ENCODE measurements at places on chromosomes 4 and X.

GRCh38 chr4:988726-989721, 2.2 kb downstream of the IDUA start:
- no peak for DNase-seq

DNA sequence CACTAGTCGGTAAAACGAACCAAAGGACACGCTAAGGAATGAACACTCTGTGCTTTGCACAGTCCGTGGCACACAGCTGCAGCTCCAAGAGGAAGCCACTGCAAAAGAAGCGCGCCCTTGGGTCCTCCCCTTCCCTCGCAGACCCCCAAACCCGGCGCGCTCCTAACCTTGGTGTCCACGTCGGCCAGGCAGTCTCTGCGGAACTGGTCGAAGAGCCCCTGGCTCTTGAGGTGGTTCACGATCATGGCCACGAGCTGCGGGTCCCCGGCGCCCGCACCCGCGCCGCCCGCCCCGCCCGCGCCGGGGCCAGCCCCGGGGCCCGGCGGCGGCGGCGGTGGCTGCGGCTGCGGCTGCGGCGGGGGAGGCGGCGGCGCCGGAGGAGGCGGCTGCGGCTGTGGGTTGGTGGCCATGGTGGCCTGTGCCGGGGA, 333 bp downstream of the BOD1L1 start:
- no peak for DNase-seq

GRCh38 chr4:40190880-40191815, 5.7 kb upstream of the RHOH start:
- no peak for DNase-seq

DNA sequence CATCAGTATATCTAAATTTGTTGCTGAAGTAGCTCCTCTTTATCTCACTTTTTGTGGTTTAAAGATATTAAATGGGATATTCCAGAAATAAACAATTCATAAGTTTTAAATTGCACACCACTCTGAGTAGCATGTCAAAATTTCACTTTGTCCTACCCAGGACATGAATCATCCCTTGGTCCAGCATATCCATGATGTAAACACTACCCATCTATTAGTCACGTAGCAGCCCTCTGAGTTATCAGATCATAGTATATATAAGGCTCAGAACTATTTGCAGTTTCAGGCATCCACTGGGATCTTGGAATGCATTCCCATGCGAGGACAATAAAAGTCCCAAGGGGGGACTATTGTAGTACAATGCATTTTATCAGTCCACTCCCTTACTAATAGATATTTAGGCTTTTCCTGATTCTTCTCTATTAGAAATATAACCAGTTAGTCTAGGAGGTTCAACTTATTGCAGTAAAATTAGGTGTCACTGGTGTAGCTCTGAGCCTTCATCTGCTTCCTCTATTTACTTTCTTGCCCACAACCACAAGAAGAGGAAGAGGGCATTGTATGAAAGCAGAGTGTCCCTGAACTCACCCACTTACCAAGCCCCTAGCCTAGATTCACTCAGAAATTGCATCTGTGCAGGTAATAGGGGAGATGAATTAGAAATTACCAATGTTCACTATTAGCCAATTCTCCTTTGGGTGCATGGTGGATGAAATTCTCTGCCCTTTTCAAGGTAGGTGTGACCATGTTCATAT, 409.8 kb upstream of the GALNT7 start:
- DNase-seq = no peak

- DNase-seq = no peak
These were observed 1.3 kb downstream of the NOP14 start for GRCh38 chr4:2961811-2962441.

GRCh38 chrX:110428144-110428543, 69.5 kb downstream of the RTL9 start:
- DNase-seq = no peak

GRCh38 chr4:13928214-13928613, 300.7 kb upstream of the BOD1L1 start:
- no peak for DNase-seq

DNA sequence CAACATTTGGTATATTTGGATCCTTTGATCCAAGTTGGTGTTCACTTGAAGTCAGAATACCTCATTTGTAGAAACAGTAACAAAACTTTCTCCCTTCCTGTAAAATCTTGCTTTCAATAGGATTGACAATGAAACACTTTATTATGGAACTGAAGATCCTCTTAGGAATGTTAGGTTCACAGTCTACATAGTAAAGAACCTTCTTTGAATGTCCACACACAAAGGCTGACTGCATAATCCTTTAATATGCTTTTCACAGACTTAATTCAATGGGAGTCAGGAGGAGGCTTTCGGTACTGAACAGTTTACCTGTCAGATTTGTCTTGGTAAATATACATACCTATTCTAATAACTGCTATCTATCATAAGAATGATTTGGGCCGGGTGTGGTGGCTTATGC, 188.5 kb downstream of the SPRY1 start:
- no peak for DNase-seq

- no peak for DNase-seq
These were observed 56.3 kb downstream of the MSN start for GRCh38 chrX:65723706-65724105.

GRCh38 chr4:23956601-23957364, 66.9 kb upstream of the PPARGC1A start:
- DNase-seq = no peak

DNA sequence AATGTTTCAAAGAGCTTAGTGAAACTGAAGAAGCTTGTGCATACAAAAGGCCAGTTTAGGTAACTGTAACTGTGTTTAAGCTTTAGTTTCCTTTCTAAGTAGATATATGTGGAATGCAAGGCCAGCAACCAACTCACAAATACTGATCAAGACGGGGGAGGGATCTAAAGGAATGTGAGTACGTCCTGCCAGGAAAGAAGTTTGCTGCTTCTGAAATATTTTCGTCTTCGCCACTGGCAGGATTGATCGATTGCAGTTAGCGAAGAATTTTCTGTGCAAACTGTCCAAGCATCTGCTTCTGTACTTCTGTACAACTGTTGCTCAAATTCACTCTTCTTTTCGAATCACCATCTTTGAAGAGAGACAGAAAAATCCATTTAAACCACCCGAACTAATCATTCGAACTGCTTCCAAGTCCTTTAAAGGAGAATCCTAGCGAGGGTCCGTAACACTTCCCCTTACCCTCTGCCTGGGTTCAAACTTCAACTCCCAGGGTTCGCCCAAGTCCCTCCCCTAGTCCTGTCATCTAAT, 373 bp upstream of the INTS6L start:
- no peak for DNase-seq

DNA sequence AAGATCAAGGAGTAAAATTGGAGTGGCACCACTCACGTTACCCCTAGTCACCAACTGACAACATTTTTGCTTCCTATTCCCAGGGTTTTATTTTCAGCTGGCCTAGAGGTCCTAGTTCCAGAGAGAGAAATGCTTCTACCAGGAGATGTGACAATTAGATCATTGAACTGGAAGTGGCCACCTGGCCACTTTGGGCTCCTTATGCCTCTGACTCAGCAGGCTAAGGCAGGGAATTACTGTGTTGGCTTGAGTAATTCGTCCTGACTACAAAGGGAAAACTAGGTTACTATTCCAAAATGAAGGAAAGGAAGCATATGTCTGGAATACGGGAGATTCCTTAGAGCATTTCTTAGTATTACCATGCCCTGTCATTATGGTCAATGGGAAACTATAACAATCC, 831.6 kb upstream of the NDST4 start:
- DNase-seq = no peak

Data from stimulated activated CD8-positive, alpha-beta memory T cell treated with anti-CD3 and anti-CD28 coated beads, Interleukin-7, amount 100 ng/mL, for 1 hour (primary cell).